ENCODE measurements at places on chromosomes 2 and 18.

DNA sequence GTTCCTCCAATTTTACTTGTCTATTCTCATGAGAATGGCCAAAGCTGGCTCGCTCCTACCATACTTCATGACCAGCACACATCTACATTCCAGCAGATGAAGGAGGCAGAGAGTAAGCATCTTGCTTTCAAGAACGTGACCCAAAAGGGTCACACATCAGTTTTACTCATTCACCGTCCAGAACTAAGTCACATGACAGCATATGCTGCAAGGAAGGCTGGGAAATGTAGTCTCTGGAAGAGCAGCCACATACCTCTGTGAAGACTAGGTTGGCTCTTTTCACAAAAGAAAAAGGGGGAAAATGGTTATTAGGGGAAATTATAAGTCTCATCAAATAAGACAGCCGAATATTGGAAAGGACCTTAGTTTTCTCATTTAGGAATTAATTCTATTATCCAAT is 835.3 kb downstream of the EPHA4 start:
- no peak for DNase-seq

GRCh38 chr2:160493227-160494028 is at the start of gene RBMS1:
TSS of gene RBMS1 (minus strand) at chr2:160493807. CDS start at chr2:160493363, 444 bp downstream.
- no peak for DNase-seq

- DNase-seq: no peak
Observed at GRCh38 chr2:202609381-202610145, 25.2 kb upstream of the FAM117B start.

- no peak for DNase-seq
Observed at GRCh38 chr2:45921921-45922320, 270.4 kb downstream of the PRKCE start.

GRCh38 chr2:100747996-100748615 is 71.8 kb upstream of the NPAS2 start:
- no peak for DNase-seq

DNA sequence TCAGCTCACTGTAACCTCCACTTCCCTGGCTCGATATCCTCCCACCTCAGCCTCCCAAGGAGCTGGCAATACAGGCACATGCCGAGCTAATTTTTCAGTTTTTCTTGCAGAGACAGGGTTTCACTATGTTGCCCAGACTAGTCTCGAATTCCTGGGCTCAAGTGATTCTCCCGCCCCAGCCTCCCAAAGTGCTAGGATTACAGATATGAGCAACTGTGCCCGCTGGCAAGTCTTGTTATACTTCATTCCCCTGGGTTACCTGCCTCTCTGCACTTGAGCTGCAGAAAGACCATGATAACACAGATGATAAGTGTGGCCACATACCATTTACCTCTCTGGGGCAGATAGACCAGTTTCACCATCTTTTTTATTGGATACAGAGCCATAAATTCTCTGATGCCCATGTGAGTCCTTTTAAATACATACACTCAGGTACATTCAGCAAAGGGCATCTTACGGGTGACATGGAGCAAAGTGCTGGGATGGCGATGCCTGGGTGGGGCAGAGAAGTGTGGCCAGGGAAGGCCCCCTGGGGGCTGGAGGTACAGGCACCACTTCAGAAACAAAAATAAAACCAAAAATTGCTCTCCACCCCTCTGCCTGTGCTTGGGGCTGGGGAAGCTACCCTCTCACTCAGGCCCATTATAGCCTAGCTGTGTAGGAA is 20.4 kb downstream of the CCT7 start:
- no peak for DNase-seq

Data from cortex of kidney (tissue), 1 donor.